ENCODE measurements at places on chromosomes 2 and 18.

- no peak for DNase-seq
Observed at GRCh38 chr2:153213022-153213421, 265.5 kb downstream of the RPRM start.

DNA sequence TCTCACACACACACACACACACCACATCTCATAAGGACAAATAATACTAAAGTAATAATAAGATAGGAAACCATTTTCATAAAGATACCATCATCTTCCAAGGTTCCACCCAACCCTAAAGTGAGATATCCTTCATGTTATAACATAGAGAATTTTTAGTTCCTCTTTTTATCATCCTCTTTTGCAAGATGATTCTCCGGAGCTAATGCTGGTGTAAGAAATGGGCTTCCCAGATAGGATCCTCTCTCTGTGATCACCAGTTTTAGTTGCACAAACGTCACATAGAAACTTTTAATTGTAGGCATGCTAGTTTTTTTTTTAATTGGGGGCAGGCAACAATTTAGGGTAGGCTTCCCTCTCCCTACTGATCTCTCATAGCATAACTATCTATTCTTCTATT, 49.6 kb downstream of the ARHGAP25 start:
- DNase-seq: no peak

GRCh38 chr2:70994009-70994698, 519 bp downstream of the TEX261 start:
- no peak for DNase-seq

GRCh38 chr2:232441147-232441651, 14.8 kb upstream of the ALPI start:
- DNase-seq: no peak

DNA sequence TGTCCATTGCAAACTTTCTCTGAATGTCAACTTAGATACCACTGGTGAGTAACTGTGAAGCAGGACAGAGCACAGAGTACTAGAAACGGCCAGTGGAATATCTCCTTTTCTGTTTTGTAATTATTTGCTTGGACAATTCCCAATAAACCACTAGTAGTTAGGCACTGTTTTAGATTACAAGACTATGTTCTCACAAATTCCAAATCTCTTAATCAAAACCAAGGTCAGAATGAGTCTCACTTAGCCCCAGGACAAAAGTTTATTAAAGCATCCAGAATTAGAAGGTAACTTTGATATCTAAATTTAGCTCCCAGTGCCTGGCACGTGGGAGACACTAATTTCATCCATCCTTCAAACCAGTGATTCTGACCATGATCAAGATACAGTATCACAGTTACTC, 89.0 kb downstream of the ZNF521 start:
- no peak for DNase-seq

DNA sequence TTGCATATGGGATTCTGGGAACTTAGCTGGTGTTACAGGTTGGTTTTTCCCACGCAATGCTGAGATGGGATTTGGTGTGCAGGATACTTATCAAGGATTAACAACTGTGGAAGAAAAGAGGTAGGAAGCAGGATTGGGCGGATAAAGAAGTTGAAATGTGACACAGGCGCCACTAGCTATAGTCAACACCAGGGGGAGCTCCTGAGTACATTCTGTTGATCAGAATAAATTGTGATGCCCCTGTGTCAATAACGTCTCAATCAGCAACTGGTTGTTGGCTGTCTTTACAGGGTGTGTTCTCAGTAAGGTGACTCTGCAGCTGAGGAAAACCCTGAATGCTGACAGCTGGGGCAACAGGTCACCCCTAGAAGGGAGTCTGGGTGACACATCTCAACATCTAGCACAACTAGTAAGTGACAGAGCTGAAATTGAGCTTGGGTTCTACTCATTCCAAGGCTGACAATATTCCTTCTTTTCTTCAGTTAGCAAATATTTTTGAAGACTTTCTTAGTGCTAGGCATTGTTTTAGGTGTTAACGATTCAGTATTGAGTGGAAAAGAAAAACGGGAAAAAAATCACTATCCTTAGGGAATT, 143.0 kb downstream of the ARL6IP6 start:
- peak; percentile 53 for DNase-seq

DNA sequence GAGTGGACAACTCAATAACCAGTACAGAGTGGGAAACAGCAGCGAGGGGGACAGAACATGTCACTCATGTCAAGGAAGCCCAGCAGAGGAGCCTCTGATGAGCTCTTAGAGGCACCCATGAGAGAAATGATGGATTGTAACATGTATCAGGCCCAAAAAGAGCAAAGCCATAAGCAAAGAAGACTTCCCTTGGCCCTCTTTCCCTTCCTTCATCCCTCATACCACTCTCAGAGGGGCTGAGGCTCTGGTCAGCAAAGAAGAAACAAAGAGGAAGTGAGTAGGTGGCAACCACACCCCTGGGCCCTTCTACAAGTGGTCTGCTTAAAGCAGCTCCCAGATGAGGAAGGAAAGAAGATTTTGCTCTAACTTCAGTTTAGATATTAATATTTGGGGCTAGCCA, 112.8 kb downstream of the CDC42EP3 start:
- DNase-seq: no peak

GRCh38 chr2:229783108-229783721, 68.9 kb upstream of the DNER start:
- no peak for DNase-seq

- no peak for DNase-seq
Observed at GRCh38 chr2:50763776-50764175, 268.2 kb downstream of the NRXN1 start.

- peak; percentile 77 for DNase-seq
Observed at GRCh38 chr2:112481528-112482233, at the start of gene TTL. TSS of gene TTL (plus strand) at chr2:112482156. CDS start at chr2:112482345, 189 bp downstream.

- DNase-seq: no peak
Observed at GRCh38 chr18:22734791-22735627, 198.1 kb upstream of the RBBP8 start.

- no peak for DNase-seq
Observed at GRCh38 chr2:47724221-47724981, 58.5 kb upstream of the MSH6 start.

DNA sequence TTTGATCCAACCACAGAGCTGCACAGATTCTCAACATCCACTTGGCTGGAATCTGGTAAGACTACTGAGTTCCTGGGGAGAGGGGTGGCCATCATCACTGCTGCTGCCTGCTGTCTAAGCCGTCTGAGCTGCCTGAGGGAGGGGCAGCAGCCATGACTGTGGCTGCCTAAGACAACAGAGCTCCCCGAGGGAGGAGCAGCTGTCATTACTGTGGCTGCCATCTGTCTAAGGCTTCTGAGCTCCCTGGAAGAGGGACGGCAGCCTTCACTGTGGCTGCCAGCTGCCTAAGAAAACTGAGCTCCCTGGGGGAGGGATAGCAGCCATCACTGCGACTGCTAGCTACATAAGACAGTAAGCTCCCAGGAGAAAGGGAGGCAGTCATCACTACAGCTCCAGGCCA, 584.4 kb downstream of the NR4A2 start:
- DNase-seq: no peak
